ENCODE measurements at places on chromosomes 3 and 15. TPM values are rescaled to one million over a fixed set of nuclear protein-coding genes. Genes with fewer than 3 reads are reported as not detected.

DNA sequence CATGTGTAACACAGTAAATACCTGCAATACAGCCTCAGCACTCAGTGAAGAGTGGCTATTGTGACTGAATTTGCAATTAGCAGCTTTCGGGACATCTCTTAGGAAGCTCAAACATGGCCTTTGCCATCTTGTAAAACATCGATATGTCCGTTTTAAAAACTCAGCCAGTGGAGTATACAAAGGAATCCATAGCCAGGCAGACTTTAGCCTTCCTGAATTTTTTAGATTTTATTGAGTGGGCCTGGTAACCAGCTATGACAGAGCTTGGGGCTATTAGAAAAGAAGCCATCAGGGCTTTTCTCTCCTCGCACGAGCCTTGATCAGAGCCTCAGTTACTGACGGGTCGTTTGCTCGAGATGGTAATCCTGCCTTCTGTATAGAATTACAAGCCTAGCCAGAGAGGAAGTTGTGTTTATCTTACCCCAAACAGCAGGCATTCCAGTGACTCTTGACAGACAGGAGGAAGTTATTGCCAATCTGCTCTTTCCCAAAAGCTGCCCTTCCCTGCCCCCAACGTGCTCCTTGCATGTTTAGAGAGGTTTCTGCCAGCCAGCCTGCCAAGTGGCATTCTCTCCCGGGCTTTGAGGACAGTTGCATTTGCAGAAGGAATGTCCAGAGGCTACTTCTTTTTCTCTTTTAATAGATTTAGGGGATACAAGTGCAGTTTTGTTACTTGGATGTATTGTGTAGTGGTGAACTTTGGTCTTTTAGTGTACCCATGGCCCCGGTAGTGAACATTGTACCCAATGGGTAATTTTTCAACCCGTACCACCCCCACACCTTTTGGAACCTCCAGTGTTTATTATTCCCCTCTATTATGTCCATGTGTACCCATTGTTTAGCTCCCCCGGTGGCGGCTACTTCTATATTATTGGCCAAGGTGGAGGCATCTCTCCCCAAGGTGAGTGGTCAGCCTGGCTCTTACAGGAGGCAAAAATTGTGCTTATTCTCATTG is 40.6 kb downstream of the ITPR1 start:
- peak; percentile 25 for DNase-seq

DNA sequence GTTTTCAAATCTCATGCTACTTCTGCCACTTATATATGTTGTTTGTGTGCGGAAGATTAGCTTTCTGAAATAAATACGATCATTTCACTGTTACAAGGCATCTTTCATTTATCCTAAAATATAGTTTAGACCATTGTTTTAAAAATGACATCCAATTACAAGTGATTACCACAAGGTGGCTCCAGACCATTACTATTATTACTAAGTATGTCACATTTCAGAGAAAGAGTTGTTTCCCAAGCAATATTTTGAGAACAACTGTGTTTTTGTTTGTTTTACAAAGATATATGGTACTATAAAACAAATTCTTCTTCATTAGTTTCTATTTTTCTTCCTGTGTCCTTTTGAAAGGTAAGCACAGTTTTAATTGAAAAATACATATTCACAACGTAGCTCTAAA is 136.0 kb upstream of the RAP2B start:
- no peak for DNase-seq

DNA sequence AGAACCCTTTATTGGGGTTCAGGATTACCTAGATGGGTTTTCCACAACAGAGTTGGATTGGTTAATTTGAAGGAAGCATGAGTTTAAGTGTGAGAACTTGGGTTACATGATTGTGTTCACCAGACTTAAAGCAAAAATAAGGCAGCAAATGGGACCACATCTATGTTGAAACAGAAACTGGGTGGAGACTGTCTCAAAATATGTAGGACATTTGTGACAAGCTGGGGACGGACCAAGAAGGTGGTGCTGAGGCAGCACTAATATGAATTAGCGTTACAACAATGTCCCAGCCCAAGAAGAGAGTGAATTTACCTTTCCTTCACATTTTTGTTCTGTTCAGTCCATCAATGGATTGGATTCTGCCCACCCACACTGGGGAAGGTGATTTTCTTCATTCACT is 866 bp upstream of the AADACL2 start:
- no peak for DNase-seq

DNA sequence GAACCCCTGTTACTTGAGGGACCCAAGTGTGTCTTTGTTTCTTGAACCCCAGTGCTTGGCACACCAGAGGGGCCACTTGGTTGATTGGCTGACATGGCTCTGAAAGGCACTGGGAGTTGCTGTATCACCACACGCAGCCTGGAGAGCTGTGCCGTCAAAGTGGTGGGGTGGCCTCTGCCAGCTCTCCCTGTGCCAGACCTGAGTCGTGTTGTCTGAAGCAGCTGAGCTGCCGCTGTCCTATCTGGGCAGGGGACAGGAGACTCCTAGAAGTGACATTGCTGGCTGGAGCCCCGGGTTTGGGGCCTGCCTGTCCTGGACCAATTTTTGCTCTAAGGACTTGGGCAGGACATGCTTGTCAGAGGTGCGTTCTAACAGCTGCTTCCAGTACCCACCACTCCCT is 5.5 kb upstream of the SNX22 start:
- DNase-seq, result no peak

GRCh38 chr3:97959872-97960271 is 12.4 kb downstream of the RIOX2 start:
- DNase-seq, result no peak

- DNase-seq, result no peak
Measured at GRCh38 chr3:172202797-172203196, 163.4 kb downstream of the FNDC3B start.

DNA sequence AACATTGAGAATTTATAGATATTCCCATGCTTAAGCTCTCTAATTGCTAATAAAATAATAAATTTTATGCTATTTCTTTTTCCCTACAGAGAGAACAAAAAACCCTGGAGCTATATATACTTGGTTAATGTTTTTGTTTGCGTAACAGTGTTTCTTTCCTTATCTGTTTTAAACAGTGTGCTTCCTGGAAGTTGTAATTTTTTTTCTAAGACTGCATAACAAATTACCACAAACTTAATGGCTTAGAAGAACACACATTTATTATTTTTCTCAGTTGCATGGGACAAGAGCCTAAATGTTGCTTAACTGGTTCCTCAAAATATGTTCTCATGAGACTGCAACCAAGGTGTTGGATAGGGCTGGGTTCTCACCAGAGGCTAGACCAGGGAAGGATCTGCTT is 49.7 kb upstream of the DPH6 start:
- DNase-seq, result no peak

DNA sequence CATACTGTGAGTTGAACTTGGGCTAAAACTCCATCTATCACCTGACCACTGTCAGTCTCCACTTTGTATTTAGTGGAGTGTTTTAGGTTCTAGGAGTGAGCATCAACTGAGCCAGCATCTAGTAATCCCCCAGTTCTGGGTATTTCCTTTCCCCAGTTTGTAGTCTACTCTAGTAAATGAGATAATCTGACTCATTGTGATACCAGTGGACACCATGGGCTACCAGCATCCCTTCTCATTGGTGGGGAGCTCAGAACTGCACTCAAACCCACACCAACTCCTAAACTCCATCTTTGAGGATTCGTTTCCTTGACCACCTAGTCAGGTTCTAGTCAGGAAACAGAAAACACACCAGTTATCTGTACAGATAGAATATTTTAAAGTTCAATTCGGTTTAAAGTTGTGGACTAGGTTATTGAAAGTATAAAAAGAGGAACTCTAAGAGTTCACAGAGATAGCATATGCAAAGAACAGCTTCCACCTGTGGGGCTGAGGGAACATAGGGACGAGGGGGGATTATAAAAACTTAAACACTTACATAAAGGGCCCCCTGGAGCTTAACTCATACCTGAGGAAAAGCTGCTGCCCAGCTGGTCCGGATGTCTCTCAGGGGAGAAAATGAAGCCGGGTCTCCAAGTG is 36.0 kb downstream of the LEO1 start:
- no peak for DNase-seq

DNA sequence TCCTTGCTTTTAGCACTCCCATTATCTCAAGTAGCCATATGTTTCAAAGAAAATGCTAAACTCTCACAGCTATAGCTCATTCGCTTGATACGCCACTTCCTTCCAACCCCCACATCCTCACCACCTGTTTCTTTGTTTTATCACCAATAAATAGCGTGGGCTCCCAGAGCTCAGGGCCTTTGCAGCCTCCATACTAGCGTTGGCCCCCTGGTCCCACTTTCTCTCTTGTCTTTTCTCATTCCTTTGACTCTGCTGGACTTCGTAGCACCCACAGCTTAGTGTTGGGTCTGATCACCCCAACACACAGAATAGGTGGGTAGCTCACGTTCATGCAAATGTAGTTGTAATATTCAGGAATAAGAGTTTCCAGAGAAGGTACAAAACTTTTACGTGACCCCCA is 4.1 kb upstream of the GPD1L start:
- no peak for DNase-seq

DNA sequence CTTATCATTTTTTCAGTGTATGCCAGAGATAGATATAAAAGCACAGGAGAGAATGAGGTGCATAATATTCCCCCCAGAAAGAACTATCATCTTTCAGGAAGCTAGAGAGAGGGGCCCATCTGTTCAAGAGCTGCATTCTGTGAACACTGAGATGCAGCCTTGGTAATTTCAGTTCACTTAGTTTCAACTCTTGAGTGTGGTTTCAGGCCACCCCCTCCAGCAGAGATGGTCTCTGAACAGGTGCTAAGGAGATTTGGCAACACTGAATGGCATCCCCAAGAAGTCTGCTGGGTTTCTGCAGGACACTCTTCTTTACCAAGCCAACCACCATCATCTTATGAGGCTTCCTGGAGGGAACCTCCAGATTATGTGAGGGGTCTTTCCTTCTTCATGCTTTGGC is 30.4 kb upstream of the LIMD1 start:
- DNase-seq, result no peak

GRCh38 chr3:4043867-4044575 is 244.8 kb downstream of the LRRN1 start:
- DNase-seq, result no peak

DNA sequence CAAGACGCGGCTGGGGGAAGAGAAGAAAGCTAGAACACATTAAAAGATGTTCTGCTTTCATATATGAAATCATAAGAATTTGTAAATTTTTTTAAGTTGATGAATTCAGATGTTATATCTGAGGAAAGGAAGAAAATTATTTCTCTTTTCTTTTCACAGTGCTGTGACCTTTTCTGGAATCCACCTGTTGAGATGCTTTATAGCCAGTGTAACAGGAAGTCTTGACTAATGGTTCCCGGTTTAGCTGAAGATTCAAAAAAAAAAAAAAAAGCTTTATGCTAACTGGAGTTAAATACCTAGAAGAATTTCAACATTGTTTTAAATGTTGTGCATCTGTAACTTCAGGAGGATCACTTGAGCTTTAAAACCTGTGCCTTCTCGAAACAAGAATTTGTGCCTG is 9.9 kb downstream of the GTPBP8 start:
- no peak for DNase-seq

DNA sequence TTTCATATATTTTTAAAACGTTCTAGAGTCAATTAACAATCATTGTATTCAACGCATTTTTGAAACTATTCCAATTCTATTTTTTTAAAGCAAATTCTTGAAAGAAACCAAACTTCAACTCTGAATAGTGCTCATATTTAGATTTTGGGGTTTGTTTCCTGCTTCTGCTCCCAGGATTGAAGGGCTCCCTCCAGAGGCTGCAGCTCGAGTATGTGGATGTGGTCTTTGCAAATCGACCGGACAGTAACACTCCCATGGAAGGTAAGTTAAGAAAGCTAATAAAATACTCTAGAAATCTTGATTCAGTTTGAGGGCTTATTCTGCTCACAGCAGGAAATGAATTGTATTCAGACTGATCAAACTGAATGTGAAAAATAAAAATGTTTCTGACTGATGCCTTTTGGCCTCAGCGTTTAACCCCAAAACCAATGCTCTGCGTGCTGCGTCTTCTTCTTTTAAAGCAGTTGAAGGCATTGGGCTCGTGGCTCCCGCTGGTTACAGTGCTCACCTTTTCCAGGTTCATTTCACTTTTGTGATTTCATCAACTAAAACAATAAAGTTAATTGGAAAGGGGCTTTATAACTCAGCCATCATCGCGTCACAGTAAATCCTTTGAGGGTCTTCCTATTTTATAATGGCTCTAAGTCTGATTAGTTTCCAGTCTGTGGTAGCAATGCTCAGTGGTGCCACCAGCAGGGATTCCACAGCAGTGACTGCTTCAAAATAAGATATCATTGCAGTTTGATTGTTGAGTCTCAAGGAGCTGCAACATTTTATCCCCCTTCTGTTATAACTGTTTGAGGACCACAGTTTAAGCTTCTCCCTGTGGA is 80.1 kb downstream of the SSR3 start:
- DNase-seq, result no peak

GRCh38 chr3:12612514-12613226 is 51.2 kb downstream of the RAF1 start:
- DNase-seq, result no peak

GRCh38 chr3:110487840-110488239 is 583.8 kb upstream of the NECTIN3 start:
- no peak for DNase-seq

GRCh38 chr3:26340001-26340400 is 282.6 kb upstream of the LRRC3B start:
- DNase-seq, result no peak

DNA sequence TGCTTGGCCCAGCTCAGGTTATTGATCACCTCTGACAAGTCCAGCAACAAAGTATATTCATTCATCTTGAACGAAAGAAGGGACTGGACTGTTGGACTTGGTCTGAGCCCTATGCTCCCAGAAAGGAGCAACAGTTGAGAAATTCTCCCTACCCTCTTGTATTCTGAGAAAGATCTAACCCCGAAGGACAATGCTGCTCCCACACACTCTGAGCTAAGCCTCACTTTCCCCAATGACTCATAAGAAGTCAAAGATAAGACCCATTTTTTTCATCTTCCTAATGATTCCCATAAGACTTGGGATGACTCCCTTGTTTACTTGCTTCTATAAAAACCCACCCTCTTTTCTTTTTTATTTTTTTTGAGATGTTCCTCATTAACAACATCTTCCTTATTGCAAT is 549.4 kb upstream of the MDFIC2 start:
- DNase-seq, result no peak

DNA sequence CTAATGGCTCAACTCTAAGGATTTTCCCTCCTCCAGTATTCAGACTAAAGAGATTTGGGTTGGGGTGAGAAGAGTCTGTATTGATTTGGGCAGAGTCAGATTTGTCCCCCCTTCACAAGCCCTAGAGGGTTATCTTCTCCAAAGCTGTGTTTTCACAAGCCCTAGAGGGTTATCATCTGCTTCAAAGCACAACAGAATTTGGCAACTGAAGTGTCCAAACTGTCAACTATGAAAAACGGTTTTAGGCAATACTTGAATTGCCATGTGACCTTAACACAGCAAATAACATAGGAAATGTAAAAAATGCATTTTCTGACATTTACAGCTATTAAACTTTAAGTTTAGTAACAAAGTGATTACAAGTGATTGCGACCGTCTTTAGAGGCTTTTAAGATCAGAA is 119.9 kb downstream of the IMPG2 start:
- no peak for DNase-seq

- no peak for DNase-seq
Measured at GRCh38 chr3:26962492-26963360, 340.2 kb downstream of the LRRC3B start.

Gene RBPMS2
- total RNA-seq, result 14.0 TPM

Gene GP9
- not detected for total RNA-seq

Gene PHLDB2
- total RNA-seq, result 15.3 TPM

Gene TAMM41
- total RNA-seq, result 18.8 TPM

Gene HCN4
- total RNA-seq, result 0.18 TPM

Gene DUOXA2
- not detected for total RNA-seq

Gene PDCD6IP
- 165 TPM for total RNA-seq

Gene CD200
- 6.3 TPM for total RNA-seq

Gene FHIT
- total RNA-seq, result 10.4 TPM

All from prostate gland (tissue), 2 donors.